Right renal pelvis (tissue), 4 donors: ENCODE measurements at places on chromosomes 12 and 14.

GRCh38 chr14:103281496-103282231 lies 52.4 kb upstream of the EIF5 start:
- DNase-seq: no peak

DNA sequence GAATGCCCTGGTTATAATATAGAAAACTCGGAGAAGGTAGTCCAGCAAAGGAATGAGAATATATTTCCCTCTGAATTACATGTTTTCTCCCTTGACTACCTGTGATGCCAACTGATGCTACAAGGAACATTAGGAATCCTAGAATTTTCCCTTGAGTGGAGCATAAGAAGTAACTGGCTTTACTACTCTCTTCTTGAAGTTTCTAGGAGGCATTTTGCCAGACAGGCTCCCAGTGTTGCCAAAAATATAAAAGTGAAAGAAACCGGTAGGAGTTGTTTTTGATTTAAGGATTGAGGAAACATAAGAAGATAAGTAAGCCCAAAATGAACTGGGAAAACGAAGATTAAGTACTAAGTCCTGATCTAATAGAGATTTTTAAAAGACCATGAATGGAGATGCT lies 693.4 kb downstream of the NOVA1 start:
- DNase-seq: no peak

DNA sequence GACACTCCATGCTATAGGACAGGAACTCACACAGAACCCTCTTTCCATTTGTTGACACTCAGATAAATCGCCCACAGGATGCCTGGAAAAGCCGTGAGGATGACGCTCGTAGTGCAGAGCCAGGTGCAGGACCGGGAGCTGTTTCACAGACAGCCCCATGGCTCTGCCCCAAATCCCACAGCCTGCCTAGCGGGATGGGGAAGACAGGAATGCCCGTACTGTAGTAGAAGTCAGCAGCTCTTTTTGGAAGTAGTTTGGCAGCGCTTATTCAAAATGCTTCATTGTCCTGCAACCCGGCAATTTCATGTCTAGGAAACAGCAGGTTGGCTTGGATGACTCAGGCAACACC lies 41.6 kb downstream of the JAG2 start:
- DNase-seq: no peak

DNA sequence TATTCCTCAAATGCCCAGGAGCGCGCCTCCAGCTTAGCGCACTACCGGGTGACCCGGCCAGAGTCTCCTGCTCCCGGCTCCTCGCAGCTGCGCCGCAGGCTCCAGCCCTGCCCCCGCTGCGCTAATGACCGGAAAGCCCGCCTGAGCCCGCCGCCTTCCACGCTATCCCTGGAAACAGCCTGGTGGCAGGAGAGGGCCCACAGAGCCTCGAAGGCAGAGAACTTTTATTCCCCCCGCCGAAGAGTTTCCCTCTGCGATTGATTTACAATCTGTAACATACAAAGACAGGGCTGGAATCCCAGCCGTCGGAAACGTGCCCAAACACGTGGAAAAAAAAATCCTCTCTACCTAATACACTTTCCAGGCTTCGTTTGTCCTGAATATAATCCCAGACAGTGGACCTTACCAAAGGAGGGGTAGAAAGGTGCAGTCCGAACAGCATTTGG lies 1.5 kb downstream of the COL2A1 start:
- DNase-seq: no peak

DNA sequence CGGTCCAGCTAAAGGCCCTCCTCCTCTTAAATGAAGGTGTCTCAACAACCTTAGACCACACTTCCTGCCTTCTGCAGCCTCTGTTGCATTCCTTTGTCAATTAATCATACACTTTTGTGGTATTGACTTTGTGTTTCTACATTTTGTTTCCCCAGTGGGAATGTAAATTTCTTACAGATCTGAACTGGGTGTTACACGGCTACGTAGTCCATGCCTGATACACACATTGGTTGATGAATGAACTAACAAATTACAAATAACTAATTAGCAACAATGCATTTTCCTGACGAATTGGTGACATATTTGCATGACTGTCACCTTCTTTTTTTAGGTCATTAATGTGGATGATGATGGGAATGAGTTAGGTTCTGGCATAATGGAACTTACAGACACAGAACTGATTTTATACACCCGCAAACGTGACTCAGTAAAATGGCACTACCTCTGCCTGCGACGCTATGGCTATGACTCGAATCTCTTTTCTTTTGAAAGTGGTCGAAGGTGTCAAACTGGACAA lies 15.2 kb upstream of the CCT2 start:
- no peak for DNase-seq

DNA sequence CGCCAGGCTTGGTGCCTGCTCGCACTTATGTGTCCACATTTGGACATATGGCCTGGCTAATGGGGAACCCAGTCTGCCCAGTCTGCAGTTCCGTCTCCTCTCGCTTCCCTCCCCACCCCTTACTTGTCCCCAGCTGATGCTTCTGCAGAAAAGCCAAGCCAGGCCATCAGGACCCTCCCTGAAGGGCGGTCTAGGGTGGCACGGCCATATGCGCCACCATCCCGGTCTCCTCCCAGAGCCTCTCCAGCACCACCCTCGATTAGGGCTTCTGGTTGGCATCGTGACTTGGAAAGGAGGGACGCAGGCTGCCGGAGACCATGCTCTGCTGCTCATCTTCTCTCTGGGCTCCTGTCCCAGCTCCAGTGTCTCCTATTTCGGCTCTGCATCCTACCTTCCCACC lies 54.6 kb downstream of the CALM1 start:
- DNase-seq: no peak

GRCh38 chr14:68450391-68451120 lies 342.3 kb downstream of the ZFP36L1 start:
- no peak for DNase-seq

GRCh38 chr12:64907097-64907496 lies 82.7 kb downstream of the TBC1D30 start:
- DNase-seq: no peak

- DNase-seq: no peak
Observed at GRCh38 chr12:104669089-104669721, 212.5 kb downstream of the CHST11 start.

DNA sequence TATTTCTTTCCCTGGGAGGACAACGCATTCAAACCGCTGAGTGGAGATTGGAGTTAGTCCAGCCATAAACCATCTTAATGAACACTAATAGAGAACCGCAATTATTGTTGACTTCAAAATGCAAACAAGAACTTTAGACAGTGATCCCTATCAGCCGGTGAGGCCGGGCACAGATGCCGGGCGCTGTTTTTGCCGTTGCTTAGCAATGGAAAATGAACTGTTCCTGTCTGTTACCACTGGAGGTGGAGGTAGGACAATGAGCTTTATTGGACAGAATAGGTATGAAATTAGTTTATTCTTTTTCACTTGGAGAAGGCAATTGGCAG lies 216.8 kb downstream of the TTC8 start:
- DNase-seq: peak; percentile 44

GRCh38 chr12:93195511-93195910 lies 182.2 kb upstream of the NUDT4 start:
- DNase-seq: no peak

DNA sequence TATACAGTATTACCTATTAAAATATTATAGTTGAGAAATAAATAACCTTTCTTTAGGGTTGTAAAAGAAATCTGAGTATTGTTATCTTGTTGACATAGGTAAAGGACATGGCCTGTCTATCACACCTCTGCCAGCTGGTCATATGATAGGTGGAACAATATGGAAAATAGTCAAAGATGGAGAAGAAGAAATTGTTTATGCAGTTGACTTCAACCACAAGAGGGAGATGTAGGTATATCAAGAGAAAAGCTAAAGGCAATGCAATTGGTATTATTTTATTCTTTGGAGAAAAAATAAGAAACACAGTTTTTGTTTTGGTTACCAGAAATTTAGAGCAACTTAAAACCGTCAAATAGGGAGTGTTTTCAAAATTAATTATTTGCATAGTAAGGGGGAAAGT lies 13.5 kb downstream of the CPSF2 start:
- peak; percentile 7 for DNase-seq

DNA sequence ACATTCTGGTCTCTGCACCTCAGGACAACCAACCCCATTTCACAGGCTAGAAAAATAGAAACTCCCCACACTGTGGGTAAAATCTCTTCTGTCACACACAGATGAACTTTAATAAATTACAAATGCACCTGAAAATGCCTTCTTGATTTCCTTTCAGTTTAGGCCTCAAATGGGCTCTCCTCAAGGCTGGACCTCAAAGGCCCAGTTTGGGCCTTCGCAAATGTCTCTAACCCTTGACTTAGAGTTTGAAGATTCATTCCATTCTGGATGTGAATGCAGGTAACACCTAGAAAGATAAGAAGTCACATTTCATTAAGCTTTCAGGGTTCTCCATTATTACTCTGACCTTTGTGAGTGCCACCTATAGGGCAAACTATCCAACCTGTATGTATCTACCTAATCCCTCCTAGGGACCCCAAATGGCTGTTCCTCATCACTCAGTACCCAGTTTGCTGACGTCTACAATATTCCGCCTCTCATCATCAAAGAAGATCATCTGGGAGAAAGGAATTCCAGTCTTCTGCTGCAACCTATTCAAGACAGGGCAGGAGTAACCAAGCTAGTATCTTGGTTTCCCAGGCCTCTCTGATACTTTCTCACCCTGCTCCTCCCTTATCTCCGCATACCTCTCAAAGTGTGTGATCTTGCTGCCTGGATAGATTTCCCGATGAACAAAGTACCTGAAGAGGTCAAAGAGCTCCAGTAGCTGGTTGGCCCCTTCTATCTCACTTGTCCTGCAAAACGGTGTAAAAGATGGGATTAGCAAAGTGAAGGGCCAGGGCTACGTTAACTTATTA lies 776 bp upstream of the CHMP4A start:
- no peak for DNase-seq

- DNase-seq: no peak
Observed at GRCh38 chr14:98893675-98894074, 378.3 kb downstream of the BCL11B start.

DNA sequence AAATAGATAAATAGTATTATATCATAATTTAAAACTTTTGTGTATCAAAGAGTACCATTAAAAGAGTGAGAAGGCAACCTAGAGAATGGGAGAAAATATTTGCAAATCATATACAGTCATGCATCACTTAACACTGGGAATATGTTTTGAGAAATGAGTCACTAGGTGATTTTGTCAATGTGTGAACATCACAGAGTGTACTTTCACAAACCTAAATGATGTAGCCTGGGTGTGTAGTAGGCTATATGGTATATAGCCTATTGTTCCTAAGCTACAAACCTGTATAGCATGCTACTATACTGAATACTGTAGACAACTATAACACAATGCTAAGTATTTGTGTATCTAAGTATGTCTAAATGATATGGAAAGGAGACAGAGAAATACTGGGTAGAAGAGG lies 48.0 kb upstream of the ARID2 start:
- no peak for DNase-seq

DNA sequence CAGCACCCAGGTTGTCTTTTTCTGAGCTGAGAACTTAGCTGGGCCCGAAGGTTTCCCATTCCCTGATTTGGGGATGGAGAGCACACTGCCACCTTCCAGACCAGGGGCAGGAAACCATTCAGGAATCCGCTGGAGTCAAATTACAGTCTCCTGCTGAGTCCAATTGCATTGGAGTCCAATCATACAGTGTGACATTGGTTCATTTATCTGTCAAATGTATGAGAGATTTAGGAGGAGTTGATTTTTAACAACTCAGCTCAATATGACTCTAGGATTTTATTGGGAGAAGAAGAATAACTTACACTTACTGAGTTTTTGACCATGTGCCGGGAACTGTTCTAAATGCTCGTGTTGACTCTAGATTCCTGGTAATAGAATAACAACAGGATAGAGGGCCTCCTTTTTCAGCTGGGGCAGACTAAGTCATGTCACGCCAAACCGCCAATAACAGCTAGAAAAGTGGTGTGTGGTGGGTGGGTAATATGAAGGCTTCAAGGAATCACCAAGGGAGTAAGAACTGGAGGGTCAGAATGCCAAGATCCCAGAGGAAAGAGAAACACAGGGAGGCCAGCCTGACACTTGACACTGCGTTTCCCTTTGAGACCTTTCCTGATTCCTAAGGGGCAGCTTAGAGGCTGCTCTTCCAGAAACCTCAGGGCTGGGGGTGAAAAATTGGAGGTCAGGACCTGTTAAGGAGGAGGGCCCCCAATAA lies 11.5 kb downstream of the SYNDIG1L start:
- no peak for DNase-seq

DNA sequence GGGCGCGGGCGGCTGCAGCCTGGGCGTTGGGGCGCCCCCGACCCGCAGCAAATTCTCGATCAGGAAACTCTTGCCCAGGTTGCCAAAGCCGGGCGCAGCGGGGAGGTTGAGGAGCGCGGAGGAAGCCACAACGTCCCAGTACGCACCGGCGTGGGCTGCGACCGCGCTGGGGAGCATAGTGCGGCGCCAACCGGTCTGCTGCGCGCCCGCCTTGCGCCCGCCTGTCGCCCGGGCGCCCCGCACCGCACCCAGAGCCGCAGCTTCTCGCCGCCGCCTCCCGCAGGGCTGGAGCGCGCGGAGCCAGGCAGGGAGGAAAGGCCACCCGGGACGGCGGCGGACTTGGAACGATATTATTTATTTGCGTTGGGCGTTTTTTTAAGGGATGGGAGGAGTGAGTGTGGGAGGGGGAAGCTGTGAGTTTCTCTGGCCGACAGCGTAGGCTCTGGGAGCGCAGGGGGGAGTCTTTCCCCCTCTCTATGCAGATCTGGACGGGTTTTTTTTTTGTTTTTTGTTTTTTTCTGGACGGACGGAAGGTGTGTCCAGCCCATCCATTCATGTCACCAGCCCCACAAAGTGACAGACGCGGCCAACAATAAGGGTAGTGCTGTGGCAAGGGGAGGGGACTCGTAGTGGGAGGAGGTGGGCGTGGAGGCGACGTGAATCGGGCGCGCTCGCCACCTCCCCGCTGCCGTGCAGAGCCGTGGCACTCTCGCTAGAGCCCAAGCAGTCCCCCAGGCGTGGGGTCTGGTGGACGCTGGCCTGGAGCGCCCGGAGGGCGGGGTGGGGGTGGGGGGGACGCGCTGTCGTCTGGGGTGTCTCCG lies at the start of gene DBX2:
DBX2 (minus strand) TSS at position 349 of the 821 bp plus-strand sequence; CDS start at position 177, 172 bp downstream.
- DNase-seq: no peak

GRCh38 chr12:127268213-127268612 lies 998.8 kb upstream of the TMEM132C start:
- DNase-seq: no peak

- no peak for DNase-seq
Observed at GRCh38 chr14:87065366-87065765, 927.6 kb downstream of the GALC start.

- DNase-seq: no peak
Observed at GRCh38 chr14:57085801-57086200, 182.9 kb downstream of the EXOC5 start.

- DNase-seq: no peak
Observed at GRCh38 chr12:62691309-62691708, 224.7 kb downstream of the MON2 start.

DNA sequence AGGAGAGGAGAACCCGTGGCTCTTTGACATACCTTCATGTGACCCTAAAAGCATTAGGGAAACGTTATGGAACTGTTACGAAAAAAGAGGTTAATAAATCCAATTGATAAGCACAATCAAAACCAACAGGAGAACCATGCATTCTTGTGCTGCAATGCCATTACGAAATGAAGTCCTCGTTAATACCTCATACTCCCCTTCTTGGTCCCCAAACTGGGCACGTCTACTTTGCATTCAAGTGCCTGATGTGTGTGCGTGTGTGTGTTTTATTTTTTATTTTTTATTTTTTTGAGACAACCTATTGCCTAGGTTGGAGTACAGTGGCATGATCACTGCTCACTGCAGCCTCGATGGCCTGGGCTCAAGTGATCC lies 150.0 kb downstream of the ETV6 start:
- DNase-seq: no peak

- DNase-seq: peak; percentile 22
Observed at GRCh38 chr12:68043435-68043834, 54.2 kb downstream of the IFNG-AS1 start.
